ENCODE measurements at places on chromosomes 13 and 19.

GRCh38 chr13:21511849-21512248 is 52.7 kb upstream of the ZDHHC20 start:
- no peak for DNase-seq

DNA sequence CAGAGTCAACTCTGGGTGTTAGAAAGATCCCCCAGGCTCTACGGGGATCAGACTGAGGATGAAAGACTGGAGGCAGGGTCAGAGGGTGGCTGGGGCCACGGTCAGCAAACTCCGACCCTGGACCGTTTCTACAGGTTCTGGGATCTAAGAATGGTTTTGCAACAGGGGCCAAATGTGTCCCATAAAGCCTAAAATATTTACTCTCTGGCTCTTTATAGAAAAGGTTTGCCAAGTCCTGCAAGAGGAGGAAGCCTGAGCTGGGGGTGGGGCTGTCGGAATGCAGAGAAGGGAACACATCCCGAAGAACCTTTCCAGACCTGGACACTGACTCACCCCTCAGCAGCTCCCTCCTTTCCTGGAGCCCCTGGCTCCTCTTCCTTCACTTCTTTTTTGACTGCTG is 20.7 kb downstream of the LIG1 start:
- DNase-seq = no peak

GRCh38 chr19:10935371-10936059 is 6.9 kb downstream of the TIMM29 start:
- DNase-seq = peak; percentile 93

GRCh38 chr13:79185580-79185979 is 220.5 kb downstream of the RBM26 start:
- no peak for DNase-seq

DNA sequence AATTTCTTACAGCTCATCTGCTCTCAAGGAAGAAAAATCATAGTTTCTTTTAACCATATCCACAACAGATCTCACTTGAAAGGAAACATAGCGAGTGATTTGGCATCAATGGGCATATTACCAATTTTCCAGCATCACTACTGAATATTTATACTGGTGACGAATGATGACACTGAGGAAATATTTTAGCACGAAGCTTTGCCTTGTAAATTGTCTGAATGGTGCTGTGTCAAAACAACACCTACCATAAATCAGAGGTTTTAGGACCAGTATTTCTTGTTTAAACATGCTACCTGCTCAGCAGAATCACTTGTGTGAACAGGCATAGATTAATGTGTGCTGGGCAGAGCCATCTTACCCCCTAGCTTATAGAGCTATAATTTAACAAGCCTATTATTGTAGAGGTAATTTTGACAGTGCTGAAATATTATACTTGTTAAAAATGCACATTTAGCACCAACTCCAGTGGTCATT is 146.8 kb downstream of the ABCC4 start:
- no peak for DNase-seq

GRCh38 chr19:13670846-13671245 is 93.5 kb upstream of the MRI1 start:
- no peak for DNase-seq

DNA sequence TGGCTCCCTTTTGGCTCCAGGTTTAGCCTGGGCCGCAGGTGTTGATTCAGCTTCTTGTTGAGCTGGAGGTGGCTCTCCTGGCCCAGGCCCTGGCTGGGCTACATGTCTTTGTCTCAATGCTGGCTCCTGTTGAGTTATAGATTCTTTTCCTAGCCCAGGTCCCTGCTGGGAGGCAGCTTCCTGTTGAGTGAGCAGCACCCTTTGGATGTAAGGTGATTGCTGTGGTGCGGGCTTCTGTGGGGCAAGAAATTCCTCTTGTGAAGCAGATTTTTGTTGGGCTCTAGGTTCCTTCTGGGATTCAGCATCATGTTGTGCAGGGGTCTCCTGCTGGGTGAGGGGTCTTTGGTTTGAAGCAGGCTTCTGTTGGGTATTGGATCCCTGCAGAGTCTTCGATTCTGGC is 545 bp downstream of the LIPE start:
- no peak for DNase-seq

GRCh38 chr19:27906081-27906480 is 1306.9 kb downstream of the UQCRFS1 start:
- no peak for DNase-seq

DNA sequence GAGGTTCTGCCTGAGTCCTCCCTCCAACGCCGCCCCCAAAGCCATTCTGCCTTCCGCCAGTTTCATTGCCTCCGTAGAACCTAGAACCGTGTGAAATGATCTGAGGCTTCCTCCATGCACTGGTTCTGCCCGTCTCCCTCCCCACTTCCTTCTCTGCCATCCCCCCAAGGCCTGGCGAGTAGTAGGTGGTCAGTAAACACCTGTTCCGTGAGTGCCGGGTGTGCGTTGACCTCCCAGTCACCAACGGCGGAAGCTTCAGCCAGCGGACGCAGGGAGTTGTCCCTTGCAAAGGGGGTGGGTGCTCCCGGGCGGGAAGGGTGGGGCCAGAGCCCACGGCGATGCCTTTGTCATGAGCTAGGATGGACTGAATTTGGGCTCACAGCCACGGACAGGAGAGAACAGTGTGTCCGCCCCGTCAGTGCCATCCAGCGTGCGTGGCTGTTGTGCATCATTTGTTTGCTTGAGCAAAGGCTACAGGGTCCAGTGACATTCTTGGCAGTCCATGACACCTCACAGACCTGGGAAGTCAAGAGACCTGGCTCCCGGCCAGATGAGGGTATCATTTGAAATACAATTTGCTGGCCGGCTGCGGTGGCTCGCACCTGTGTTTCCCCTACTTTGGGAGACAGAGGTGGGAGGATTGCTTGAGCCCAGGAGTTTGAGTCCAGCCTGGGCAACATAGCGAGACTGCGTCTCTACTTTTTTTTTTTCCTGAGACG is 43.1 kb downstream of the NFIC start:
- DNase-seq = no peak

DNA sequence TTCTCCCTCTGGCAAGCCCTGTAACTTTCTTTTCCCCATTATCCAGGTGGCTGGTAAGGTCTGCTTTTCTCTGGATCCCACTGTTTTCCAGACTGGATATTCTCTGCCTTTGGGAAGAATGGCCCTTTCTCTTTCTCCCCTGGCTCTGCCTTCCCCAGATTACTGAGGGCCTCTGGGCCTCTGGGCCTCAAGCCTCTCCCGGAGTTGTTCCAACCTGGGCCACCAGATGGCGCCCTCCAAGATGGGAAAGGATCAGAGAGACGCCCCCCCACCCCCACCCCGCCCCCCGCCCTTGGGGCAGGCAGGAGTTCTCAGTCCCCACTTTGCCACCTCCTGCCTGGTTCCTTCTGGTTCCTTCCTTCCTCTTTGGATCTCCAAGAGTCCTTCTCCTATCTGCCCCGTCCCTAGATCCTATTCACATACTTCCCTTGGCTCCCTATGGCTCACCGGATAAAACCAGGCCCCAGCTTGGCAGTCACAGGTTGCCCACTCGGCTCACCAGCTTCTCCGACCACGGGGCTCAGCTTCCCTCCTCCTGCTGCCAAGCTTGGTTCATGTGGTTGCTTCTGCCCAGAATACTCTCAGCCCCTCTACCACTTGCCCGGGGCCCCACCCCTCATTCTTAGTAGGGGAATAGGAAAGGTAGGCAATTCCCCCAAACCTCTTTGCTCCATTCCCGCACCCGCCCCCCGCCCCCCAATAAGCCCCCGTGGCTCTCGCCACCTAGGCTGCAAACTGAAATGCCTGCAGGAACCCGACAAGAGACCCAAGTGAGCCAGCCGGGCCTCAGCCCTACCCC is 13.1 kb downstream of the EPS8L1 start:
- peak; percentile 92 for DNase-seq

- no peak for DNase-seq
Observed at GRCh38 chr19:36688058-36688457, 646 bp downstream of the ZNF567 start.

DNA sequence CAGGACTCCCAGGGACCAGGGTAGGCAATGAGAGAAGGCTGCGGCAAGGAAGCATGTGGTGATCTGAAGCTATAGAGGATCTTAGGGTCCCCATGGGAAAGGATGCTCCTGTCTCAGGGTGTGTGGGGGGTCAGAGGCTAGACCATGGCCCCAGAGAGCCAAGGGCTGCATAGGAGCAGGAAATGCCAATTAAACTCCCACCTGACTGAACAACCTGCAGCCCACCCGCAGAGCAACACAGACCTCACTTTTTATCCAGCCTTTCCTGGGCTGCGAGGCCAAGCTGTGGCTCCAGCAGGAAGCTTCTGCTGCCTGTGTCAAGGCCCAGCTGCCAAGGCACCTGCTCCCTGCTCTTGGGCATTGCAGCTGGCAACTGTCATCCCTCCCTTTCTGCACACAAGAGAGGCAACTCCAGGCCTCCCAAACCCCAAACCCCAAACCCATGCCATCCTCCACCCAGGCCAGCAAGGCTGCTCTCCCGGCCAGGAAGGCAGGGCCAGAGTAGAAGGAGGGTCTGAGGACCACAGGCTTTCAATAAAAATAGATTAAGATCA is 290.1 kb downstream of the FOXO1 start:
- no peak for DNase-seq

DNA sequence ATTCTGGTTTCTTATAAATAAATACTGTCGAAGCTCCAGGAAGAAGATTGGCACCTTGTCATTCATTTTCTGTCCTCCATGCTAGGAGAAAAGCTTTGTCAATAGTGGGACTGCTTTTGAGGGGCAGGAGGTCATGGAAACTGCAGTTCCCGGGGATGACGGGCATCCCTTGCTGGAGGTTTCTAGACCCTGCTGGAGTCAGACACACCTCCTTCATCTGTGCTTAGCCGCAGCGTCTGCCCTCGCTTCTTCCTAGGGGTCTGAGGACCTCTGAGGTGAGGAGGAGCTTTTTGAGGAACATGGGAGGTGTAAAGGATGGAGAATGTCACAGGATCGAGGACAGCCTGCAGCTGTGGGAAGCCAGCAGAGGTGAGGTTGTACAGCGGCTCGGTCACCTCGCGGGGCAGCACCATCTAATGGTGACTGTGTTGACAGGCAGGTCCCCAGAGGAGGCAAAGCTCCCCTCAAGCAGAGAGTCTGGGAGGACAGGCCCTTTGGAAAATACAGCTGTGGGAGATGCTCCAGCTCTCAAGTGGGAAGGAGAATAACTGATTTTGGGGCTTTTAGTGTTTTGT is 172.7 kb upstream of the RNF113B start:
- DNase-seq = no peak

GRCh38 chr19:54271106-54271505 is 9.8 kb downstream of the LILRB2 start:
- DNase-seq = no peak

GRCh38 chr19:35155441-35155840 is 906 bp downstream of the FXYD5 start:
- no peak for DNase-seq

GRCh38 chr13:110283736-110284517 is 23.0 kb downstream of the COL4A1 start:
- no peak for DNase-seq

- DNase-seq = no peak
Observed at GRCh38 chr19:17860993-17861360, 1.3 kb downstream of the RPL18A start.

DNA sequence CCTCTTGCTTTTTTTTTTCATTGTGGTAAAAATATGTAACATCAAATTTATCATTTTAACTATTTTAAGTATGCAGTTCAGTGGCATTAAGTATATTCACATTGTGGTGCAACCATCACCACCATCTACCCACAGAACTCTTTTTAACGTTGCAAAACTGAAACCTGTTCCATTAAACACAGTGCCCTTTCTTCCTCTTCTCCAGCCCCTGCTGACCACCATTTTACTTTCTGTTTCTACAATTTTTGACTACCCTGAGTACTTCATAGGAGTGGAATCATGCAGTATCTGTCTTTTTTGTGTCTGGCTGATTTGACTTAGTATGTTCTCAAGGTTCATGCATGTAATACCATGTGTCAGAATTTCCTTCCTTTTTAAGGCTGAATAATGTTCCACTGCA is 153.1 kb downstream of the FGF9 start:
- peak; percentile 13 for DNase-seq

DNA sequence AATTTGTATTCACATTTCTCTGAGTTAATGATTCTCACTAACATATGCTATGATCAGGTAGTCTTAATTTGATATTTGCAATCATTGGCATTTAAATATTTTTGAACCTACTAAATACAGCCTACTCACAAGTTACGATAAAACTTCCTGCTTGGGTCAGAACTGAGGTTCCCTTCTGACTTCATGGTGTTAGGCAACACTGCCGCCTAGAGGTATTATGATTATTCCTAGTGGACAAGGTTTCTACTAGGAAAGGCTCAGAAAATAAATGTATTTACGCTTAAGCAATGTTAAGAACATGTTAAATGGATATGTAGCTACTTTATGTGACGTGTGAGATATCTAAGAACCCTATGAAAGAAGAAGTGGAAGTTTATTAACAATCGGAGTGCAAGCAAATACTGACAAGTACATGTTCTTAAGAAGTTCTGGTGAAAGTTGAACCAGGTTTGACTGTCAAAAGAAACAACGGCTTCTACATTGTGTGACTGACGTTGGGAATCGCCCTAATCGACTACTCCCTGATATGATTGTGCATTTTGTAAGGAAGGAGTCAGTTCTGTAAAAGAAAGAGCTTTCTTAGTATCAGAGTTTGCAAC is 1395.8 kb downstream of the SLITRK5 start:
- peak; percentile 84 for DNase-seq

DNA sequence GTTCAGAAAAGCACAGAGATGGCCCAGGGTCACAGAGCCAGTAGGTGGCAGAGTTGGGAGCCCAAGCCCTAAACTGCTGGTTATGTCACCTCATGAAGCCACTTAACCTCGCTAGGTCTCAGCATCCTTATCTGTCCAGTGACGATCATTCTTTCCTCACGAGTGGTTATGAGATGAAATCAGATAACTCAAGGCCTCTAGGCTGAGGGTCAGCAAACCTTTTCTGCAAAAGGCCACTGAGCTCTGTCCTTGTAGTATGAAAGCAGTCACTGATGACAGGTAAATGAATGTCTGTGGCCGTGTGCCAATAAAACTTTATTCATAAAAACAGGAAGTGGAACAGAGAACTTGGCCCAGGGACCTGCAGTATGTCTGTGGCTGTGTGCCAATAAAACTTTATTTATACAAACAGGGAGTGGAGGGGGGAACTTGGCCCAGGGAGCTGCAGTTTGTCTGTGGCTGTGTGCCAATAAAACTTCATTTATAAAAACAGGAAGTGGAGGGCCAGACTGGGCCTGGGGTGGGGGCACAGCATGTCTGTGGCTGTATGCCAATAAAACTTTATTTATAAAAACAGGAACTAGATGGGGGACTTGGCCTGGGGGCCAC is 71.2 kb downstream of the GNG7 start:
- peak; percentile 65 for DNase-seq

DNA sequence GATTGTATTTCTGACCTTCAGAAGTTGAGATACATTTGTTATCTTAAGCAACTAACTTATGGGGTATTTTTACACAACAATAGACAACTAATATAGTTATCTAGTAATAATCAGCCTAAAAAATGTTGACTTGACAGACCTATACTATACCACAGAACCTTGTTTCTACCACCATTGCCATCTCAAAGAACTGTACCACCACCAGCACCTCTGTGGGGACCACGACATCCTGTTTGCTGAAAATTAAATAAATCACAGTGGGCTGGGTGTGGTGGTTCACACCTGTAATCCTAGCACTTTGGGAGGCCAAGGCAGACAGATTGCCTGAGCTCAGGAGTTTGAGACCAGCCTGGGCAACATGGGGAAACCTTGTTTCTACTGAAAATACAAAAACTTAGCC is 24.0 kb downstream of the TSKS start:
- no peak for DNase-seq

Data from OCI-M1 (cell line).